Foreskin fibroblast (primary cell): ENCODE measurements at places on chromosomes 3 and 15.
A peak's percentile ranks its signal among the peaks of the same experiment; 100 is the strongest.

DNA sequence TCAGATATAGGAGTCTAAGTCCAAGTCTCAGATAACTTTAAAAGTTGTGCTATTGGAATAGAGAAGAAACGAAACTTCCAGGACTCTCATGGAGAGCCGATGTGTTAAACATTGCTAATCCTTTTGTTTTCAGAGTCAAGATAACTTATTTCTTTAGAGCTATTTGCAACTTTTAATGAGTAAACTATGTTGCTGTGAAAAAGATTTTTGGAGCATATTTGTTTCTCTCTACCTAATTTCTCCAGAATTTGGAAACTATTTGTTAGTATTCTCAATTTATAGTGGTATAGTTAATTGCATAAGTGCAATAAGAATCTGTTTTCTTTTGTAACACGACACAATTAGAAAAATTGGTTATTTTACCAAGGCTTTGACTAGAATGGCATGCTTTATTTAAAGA is 588.9 kb downstream of the NTRK3 start:
- no peak for DNase-seq

DNA sequence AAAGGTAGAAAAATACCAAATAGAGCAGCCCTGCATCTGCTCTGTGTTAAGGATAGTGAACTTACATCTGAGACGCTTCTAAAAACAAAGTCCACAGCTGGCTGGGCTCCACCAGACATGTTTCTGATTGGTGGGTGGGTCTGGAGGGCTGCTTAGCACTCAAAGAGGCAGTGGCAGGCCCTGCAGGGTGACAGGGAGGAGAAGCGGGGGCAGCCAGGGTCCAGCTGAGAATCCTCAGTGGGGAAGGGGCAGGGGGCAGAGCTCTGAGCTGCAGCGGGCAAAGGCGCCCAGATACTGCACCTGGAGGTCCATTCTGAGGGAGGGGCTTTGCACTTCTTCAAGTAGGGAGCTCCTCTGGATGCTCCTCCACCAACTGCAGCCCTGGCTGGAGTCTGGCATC is 28.1 kb downstream of the PRR23E start:
- DNase-seq: no peak

DNA sequence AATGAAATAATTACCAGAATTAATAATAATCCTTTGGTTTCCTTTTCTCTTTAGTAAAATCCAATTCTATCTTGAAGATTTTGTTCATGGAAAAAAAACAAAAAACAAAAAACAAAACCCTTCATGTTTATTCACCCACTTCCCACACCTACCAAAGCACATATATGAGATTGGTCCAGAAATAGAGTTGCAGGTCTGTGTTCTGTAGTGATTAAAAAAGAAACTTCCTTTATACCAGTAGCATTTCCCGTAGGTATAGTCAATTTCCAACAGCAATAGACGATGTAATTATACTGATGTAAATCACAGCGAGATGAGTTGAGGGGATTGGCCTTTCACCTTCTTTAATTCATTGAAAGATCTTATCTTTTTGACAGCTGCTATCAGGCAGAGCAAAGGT is 194.6 kb downstream of the SOX2 start:
- no peak for DNase-seq

DNA sequence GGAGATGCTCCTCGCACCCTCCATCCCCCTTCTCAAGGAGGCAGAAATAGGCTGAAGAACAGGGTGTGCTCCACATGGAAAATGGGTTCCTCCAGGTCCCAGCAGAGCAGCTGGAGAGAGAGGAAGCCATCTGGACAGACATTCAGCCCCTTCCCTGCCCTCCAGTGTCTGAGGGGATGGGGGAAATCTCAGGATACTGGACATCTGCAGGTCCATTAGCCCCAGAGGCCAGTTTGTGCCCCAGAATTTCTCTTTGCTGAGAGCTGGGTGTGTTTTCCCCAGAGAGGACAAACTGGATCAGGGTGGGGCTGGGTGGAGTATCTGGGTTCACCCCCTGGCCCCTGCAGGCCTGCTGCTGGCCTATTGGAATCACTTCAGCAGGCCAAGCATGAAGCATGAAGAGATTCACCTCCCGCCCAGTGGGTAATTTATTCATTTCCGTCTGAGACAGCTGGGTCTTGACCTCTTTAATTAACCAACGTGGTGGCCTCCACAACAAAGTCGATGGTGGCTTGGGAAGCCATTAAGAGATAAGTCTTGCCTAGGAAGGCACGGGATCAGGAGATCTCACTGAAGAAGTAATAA is 4.6 kb downstream of the FAM3D start:
- no peak for DNase-seq

DNA sequence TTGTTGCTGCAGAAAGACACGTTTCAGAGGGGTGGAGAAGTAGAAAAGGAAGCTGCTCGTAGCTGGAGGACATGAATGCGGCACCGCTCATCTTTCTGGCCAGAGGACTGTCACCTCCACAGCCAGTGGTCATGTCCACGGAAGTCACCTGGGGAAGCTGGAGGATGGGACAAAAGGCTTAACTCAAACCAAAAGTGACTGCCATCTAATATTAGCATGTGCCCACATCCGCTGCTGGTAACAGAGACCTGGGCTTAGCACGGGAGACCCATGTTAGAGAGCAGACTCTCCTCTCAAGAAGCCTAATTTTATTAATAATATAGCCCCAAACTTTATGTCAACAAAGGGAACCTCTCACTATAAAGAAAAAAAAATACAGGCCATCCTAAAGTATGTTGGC is 5.9 kb downstream of the MEX3B start:
- no peak for DNase-seq

- DNase-seq: no peak
These were observed 8.6 kb upstream of the CBLB start for GRCh38 chr3:105877336-105877910.

DNA sequence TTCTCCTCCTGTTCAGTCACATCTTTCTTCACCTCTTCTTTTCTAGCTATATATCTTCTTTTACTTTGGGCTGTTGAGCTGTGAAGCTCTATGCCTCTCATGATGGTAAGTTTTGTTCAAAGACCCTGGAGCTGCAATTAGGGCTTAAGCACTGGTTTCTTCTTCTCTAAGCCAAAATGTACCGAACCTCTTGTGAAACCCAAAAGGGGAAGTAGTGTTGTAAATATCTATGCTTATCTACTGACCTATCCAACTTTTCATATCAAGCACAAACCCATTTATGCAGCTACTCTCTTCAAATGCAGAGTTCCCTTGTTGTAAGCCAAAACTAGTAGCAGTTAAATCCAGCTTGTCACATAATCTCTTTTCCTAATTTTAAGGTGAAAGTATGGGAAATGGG is 123.6 kb upstream of the CD96 start:
- no peak for DNase-seq

DNA sequence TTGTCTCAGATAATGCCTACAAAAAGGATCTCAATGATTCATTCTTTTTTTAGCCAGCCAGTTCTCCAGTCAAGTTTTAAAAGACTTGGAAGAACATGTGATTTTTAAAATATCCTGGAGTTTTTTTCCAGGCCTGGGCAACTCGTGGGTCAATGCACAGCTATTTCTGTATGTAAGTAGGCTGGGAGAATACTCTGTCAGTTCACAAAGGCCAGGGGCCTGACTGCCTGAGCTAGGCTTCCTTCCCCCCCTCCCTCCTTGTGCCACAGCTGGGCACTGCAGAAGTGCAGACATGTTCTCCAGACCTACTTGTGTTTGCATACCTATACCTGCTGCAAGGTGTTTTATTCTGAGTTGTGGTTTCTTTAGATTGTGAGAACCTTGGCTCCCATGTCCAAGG is 43.7 kb downstream of the CTDSPL start:
- no peak for DNase-seq

- DNase-seq: no peak
These were observed 156.9 kb downstream of the SOX2 start for GRCh38 chr3:181868576-181869082.

DNA sequence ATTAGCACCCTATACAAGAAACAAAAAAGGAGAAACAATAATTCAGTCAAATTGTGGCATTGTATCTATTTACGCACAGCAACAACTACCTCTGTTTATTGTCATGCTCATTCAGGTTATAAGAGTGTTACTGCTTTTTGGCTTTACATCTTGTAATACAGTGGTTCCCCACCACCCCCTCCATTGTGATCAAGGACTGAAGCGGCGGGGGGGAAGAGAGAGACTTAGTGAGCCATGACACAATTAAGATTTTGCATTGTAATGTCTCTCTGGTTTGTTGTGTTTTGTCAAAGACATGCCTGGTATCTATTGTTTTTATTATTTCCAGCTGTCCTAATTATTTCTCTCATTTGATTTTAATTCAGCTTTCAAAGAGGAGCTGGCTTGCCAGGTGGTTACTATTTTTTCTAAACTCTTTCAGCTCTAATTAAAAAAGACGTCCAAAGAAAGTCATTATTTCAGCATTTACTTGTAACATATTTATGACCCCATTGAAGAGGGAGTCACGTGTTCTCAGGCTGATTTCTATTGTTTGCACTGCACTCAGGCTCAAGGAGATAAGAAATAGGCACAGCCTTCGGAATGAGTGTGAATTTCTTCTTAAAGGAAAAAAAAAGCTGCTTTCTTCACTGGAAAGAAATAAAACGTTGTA is 234.4 kb upstream of the TBL1XR1 start:
- no peak for DNase-seq

GRCh38 chr15:49248291-49248690 is 78.2 kb downstream of the GALK2 start:
- DNase-seq: no peak

- no peak for DNase-seq
These were observed 14.0 kb downstream of the CHD2 start for GRCh38 chr15:92914103-92914499.

- DNase-seq: peak; percentile 82
These were observed 218.2 kb upstream of the TPM1 start for GRCh38 chr15:62824111-62825015.

DNA sequence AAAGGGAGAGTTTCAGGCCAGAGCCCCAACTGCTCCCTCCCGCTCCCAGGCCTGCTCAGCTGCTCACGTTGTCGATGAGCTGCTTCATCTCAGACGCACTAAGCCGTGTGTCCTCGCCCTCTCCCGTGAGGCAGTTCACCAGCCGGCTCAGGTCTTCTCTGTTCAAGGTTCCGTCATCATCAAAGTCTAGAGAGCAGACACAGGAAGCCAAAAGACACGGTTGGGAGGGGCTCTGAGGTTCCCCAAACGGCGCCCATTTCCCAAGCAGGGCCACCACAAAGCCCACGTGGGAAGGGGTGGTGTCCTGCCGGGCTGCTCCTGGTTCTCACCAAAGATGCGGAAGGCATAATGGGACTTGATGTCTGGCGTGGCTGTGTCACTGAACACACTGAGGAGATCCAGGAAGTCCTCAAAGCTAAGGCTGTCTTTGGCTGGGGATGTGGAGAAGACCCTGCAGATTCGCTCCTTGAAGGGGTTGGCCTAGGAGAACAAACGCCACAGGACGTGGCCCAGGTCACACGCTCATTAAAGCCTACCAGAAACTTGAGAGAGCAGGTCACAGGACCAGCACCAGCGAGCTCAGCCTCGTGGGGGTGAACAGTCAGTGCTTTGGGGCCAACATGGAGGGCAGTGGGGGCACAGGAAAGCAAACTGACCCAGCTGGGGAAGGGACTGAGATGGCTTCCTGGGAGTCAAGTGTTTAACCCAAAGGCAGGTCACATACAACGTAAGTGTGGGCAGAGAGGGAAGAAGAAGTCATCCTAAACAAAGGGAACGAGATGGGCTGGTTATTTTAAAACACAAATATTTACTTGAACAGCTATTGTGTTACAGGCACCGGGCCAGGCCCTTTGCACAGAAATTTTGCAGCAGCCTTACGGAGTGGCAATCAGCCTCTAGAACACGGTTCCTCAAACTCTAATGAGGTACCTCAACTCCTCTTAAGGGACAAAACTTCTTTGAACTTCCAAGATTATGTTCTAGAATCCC is 2.4 kb downstream of the CIB1 start:
- no peak for DNase-seq

GRCh38 chr3:72380193-72380592 is 468.1 kb downstream of the SHQ1 start:
- peak; percentile 60 for DNase-seq

DNA sequence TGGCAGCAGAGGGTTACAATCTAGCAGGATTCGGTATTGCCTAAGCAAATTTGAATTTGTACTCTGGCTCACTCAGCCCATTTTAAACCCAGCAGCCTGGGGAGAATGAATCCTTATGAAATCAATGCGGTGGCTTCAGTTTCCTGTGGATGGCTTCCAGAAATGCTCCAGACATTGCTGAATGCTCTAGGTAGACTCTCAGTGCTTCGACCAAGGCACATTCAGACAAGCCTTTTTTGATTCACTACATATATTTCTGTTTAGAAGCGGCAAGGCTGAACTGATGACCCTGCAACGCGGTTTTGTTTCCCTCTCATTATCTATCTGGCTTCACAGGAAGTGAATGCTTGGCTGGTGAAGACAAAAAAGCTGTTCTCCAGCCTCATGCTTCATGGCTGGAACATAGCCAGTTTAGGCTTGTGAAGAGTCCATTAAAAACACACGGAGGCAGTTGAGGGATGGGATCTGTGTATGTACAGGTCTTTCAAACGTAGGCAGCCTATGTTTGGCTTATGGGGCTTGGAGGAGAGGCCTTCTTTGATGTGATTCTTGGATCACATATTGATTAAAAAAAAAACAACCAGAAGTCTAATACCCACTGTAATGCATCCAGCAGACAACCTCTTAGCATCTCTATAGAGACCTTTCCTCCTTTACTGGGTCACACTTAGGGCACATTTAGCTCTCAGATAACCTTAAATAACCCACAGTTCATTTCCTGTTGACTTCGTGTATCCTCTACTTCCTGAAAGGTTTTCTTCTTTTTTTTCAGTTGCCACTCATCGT is 400.2 kb upstream of the TBL1XR1 start:
- peak; percentile 86 for DNase-seq

GRCh38 chr15:35717721-35718120 is 171.8 kb upstream of the DPH6 start:
- no peak for DNase-seq

DNA sequence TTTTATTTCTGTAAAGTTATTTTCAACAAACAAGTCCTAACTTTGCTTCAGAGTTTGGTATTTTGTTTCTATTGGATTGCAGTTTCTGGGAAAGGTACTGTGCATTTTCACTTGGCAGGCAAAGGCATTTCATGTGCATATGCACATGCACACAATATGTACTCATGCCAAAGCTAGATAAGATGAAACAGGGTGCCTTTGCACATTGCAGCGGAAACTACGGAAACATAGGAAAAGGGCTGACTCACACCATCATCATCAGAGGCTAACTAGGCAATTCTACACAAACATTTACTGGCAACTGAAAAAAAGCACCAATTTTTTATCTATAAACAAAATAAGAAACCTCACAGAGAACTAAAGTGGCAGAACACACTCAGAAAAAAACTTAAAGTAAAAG is 550.6 kb upstream of the NECTIN3 start:
- DNase-seq: peak; percentile 96

DNA sequence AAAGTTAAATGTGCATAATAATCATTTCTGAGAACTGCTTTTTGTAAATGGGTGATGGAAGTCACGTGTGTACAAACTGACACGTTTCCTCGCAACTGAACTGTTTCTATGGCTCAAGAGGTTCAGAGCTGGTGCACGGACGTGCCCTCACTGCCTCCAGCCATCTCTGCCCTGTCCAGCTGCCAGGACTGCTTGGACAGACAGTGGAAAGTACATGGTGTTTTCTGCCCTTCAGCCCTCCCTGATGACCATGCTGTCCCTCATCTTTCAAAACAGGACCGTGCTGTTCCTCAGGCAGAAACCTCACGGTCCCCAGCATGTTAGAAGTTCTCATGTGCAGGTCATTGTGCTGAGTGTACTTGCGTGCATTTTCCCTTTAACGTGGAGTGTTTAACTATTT is 38.7 kb downstream of the GJD2 start:
- no peak for DNase-seq
